ENCODE measurements at places on chromosomes 3 and 15.

DNA sequence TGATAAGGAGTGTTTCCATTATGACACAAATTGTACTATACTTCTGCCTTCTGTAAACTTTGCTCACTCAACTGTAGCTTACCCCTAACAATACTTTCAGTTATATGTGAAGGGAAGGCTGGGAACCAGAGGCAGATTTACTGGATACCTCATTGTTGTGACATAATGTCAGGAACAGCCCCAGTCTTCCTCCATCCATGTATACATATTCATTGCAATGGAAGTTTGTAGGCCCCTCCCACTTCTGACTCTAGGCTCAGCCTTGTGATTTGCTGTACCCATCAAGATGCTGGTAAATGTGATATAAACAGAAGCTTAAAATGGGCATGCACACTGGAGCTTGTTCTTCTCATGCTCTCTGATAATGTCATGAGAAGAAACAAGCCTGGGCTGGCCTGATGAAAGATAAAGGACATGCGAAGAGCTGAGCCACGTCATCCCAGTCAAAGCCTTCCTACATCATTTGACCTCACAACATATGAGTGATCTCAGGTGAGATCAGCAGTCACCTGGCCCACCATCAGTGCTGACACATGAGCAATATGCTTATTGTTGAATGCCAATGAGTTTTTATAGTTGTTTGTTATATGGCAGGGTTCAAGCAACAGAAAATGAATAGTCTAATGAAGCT is 267.8 kb downstream of the GAP43 start:
- no peak for DNase-seq

DNA sequence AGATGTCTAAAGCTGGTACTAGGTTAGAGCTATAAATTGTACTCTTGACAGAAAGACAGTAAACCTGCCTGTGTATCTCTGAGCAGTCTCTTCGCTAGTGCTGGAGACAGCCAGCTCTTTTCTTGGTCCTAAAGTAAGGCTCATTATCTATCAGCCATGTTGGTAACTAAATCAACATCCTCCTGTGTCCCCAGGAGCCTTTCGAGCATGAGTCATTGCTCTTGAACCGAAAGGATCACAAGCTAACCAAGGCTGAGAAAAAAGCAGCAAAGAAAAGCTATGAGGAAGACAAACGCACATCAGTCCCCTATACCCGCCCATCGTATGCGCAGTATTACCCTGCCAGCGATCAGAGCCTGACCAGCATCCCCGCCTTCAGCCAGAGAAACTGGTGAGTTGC is 25.0 kb upstream of the TEX264 start:
- no peak for DNase-seq

GRCh38 chr15:33533197-33533596 is 222.4 kb downstream of the RYR3 start:
- DNase-seq: no peak

DNA sequence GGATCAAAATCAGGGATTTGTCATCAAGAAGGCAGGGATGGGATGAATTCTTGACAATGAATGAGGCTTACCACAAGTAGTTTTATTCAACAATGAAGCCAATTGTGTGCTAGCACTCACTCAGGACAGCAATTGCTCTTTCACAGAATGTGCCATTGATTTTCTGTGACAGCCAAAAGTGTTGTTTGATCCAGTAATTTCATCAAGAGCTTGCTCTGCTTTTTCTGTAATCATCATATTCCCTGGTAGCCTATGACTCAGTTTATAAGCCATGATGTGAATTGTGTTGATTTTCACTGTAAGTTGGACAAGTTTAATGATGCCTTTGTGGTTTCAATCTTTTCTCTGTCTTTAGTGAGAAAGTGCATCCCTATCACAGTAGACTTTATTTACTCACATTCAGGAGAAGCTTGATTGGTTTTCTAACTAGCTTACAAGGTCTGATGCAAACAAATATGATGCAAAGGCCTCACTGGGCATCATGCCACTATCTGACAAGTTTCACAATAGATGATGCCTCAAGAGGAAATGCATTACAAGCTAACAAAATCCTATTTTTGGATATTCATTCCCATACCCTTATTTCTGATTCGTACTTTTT is 13.6 kb upstream of the CSRNP1 start:
- peak; percentile 99 for DNase-seq

- peak; percentile 78 for DNase-seq
Observed at GRCh38 chr3:94162700-94163099, 99.8 kb downstream of the NSUN3 start.

DNA sequence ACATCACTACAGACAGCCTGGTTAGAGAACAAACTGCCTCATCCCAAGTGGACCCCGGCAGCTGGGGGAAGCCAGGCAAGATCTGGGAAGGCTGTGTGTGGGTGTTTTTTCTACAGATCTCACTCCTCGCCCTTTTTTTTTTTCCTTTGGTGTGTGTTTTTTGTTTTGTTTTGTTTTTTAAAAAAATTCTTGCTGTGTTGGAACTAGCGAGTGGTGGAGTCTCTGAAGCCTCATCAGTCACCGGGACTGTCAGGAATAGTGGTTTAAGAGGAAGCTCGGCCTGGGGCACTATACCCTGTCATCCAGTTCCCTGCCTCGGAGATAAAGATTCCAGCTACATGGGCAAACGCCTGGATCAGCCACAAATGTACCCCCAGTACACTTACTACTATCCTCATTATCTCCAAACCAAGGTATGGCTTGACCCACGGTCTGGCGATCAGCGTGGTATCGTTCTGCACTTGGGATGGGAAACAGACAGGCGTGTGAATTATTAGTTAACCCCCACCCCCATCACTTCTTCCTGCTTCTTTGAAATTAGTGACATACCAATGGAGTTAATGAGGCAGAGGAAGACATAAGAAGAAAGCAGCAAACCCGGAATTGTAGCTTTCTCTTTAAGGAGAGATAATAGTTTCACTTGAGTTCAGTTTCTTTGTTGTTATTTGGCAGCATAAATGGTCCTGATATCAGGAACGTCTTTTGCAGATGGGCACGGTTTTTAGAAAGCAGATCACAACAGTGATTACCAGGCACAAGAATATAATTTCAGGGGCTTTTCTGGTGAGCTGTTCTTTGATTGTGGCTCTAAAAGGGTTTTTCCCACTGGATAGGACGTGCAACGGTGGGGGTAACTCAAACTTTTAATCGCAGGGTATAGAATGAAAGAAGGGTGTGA is 722 bp downstream of the RBMS3 start:
- DNase-seq: peak; percentile 64

- DNase-seq: no peak
Observed at GRCh38 chr3:10287936-10288574, 4.7 kb downstream of the GHRL start.

DNA sequence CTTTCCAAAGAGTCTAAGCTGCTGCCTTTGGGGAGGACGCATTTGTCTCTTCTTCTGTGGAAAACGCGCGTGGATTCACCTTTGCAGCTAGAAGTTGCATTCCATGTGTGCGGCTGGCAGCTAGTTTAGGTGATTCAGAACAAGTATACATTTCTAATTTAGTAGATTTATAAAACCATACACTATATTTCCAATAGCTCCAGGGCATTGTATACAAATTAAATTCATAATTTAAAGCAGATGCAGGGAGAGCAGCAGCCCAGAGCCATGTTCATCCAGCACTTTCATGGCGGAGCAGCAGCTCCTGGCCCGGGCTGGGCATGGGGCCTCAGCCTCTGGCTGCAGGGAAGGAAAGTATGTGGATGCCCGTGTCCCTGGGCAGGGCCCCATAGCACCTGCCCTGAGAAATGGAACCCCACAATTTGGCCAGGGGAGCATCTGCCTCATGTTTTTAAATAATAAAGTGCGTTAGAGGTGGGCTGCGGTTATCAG is 42.8 kb upstream of the SEC22A start:
- no peak for DNase-seq

Measured in amniotic epithelial cell (primary cell).